ENCODE measurements at places on chromosomes 6 and 20.
A peak's percentile ranks its signal among the peaks of the same experiment; 100 is the strongest.

DNA sequence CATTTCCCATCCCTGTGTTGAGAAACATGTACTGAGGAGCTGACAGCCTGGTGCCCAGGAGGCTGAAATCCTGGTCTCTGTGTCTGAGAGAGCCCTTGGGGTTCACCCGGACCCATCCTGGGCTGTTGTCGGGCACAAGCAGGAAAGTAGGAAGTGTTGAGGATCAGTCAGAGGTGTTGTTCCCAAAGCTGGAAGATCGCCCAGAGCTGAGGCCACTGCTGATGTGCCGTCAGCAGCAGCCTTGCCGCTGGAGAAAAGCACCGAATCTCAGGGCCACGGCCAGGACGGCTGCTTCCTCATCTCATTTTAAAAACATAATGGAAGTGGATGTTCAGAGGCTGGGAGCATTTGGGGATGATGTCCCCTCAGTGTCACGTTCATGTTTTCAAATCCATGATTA, 218.5 kb downstream of the UST start:
- DNase-seq, result no peak

DNA sequence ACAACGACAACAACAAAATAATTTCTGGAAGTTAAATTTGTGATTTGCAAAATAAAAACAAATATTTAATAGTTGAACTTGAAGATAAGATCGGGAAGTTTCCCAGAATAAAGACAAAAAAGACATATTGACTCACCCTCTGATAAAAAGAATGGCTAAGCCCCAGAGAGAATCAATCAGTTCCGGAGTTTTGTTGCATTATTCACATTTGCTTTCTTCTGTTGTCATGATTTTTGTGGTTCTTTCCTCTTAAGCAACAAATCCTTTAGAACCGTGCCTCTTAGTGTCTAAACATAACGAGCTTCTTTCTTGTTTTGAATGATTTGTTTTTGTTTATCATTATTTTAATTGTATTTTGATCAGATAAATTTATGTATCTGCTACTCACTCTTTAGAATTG, 337.7 kb upstream of the PRND start:
- DNase-seq, result no peak

DNA sequence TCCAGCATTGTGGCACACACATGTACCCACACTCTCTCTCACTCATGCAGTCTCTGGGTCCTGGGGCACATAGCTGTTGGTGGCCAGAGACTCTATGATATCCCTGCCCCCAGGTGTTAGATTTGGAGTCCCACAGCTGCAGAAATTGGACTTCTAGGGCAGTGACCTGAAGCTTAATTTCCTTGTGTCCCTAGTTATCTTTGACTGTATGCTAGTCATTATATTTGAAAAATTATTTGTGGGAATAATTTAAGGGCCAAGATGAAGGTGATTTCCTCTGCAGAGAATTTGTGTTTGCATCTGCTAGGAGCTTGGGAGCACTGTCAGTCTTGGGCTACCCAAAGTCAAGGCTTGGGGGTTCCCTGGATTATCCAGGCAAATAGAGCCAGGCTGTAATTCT, 50.1 kb downstream of the ZBTB9 start:
- no peak for DNase-seq

DNA sequence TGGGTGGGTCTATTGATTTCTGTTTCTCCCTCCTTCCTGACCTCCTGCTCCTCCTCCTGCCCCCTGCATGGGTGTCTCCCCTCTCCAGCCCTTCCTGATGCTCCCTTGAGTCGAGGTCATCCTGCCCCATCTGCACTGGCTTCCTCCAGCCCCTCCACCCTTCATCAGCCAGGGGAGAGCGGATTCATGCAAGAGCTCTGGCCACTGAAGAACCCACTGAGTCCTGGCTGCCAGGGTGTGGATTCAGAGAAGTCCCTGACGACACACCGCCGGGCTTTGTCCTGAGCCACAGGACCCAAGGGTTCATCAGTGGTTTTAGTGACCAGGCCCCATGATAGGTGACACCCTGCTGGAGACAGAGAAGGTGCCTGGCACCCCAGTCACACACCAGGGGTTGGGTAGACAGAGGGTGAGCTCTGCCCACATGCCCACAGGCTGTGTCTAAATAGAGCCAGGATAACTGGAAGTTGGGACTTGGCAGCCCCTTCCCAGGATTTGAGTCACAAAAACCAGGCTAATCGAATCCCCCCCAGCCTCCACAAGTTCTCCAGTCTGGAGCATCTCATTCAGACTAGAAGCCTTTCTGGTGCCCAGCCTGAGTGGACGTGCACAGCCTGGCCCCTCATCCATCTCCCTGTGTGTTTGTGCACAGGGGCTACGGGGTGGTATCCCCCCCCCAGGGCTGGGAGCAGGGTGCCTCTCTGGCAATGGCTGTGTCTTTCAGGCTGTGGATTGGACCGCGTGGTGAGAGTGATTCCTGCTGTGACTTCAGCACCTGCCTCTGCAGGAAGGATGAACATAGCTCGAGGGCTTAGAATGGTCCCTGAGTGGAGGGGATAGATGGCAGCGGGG, 1.2 kb downstream of the GFRA4 start:
- DNase-seq, result no peak

- DNase-seq, result no peak
Observed at GRCh38 chr20:35508493-35509218, 20.8 kb downstream of the C20orf173 start.

- DNase-seq, result no peak
Observed at GRCh38 chr6:14499841-14500240, 382.3 kb downstream of the CD83 start.

DNA sequence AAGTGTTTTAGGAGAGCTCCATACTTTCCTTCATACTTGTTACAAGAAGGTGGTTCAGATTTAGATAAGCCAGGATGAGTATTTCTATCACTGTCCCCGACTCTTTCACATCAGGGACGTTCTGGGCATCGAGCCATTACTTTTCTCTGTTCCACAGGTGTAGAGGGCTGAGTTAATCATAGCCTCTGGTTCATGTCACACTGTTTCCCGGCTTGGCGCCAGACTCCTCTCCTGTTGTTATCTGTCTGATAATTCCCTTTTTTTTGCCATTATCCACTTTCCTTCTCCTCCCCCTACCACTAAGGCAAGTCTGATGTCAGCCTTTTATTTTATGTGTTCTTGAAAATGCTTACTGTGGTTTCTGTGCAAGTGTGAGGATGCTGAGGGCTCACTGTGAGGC, 593.4 kb downstream of the UTRN start:
- DNase-seq, result no peak

DNA sequence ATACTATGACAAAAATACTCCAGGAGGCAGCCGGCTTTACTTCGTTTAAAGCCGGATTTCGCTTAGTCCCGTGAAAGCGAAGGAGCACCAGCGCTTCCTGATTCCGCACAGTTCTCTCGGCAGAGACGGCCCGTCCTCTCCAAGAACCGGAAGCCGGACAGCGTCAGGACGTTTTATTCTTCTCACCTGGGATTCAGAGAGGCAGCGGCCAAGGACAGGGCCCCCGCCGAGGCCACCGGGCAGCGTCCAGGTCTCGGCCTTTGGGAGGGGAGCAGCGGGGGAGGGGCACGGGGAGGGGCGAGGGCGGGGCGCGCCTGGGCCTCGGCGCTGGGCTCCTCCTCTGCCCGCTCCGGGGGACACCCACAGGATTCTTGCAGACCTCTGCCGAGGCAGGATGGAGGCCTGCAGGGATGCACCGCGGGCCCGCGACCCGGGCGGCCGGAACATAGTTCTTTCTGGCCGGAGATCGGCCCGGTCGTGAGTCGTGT, 2.8 kb upstream of the DIDO1 start:
- no peak for DNase-seq

DNA sequence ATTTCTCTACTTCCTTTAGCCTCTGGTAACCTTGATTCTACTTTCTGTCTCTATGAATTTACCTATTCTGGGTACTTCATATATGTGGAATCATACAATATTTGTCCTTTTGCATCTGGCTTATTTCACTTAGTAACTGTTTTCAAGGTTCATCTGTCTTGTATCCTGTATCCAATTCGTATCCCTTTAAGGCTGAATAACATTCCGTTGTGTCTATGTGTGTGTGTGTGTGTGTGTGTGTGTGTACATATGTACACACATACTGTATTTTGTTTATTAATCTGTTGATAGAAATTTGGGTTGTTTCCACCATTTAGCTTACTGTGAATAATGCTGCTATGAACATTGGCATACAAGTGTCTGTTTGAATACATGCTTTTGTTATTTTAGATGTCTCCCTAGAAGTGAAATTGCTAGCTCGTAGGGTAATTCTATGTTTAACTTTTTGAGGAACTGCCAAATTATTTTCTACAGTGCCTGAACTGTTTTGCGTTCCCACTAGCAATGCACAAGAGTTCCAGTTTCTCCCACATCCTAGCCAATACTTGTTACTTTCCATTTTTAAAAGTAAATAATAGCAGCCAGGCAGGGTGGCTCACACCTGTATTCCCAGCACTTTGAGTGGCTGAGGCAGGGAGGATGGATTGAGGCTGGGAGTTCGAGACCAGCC, 17.7 kb downstream of the SENP6 start:
- DNase-seq, result no peak

GRCh38 chr6:122749451-122750050, 30.0 kb upstream of the FABP7 start:
- no peak for DNase-seq

DNA sequence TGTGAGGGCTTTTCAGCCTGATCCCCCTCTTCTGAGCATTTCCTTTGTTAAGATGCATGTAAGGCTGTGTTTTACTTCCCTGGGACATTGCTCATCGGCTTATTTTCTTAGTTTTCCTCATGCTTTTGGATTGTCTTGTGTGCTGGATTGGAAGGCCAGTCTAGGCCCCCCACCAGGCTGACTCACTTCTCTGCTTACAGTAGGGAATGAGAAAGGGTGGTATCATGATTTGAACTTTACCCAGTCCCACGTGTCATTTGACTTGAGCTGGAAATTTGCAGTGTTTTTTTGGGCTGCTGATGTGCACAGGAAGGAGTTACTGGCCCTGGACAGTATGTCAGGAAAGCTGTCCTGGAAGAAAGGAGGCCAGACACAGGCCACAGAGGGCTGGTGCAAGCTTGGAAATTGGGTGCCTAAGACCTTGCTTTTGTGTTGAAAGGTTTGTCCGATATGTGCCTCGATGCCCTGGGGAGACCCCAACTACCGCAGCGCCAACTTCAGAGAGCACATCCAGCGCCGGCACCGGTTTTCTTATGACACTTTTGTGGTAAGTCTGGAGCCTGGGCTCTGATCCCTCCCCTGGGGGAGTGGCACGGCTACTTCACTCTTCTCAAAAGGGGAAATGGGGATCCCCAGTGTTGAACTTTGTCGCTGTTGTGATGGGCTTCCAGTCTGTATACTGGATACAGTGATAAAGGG, 12.8 kb downstream of the RNF114 start:
- DNase-seq, result no peak

- DNase-seq, result no peak
Observed at GRCh38 chr6:159172091-159172491, 2.9 kb downstream of the FNDC1 start.

- no peak for DNase-seq
Observed at GRCh38 chr20:142290-142689, at the start of gene DEFB126. TSS of gene DEFB126 (plus strand) at chr20:142590. CDS start at chr20:142629, 39 bp downstream.

- no peak for DNase-seq
Observed at GRCh38 chr6:80541181-80541580, 434.7 kb downstream of the BCKDHB start.

GRCh38 chr6:13436399-13437217, 50.8 kb downstream of the GFOD1 start:
- DNase-seq, result no peak

GRCh38 chr20:11090751-11091150, 417.0 kb upstream of the JAG1 start:
- DNase-seq, result no peak

- peak; percentile 74 for DNase-seq
Observed at GRCh38 chr20:1392693-1393506, at the start of gene FKBP1A. TSS of gene FKBP1A (minus strand) at chr20:1393054. CDS start at chr20:1392998, 56 bp downstream.

DNA sequence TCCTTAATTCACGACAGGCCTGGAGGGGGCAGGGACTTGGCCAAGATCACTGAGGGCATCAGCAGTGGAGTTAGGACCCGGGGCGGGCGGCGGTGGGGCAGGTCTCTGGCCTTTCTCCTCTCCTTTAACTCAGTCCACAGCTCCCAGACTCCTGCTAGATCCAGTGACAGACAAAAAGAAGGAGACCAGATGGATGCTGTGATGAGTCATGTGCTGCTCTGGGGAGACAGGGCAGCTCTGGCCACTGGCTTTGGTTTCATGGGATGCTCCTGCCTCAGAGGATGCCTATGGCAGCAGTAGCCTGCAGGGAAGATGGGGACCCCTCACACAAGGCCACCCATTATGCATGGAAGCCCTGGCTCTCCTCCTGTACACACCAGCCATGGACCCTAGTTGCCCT, 20.5 kb downstream of the EPB41L1 start:
- no peak for DNase-seq

DNA sequence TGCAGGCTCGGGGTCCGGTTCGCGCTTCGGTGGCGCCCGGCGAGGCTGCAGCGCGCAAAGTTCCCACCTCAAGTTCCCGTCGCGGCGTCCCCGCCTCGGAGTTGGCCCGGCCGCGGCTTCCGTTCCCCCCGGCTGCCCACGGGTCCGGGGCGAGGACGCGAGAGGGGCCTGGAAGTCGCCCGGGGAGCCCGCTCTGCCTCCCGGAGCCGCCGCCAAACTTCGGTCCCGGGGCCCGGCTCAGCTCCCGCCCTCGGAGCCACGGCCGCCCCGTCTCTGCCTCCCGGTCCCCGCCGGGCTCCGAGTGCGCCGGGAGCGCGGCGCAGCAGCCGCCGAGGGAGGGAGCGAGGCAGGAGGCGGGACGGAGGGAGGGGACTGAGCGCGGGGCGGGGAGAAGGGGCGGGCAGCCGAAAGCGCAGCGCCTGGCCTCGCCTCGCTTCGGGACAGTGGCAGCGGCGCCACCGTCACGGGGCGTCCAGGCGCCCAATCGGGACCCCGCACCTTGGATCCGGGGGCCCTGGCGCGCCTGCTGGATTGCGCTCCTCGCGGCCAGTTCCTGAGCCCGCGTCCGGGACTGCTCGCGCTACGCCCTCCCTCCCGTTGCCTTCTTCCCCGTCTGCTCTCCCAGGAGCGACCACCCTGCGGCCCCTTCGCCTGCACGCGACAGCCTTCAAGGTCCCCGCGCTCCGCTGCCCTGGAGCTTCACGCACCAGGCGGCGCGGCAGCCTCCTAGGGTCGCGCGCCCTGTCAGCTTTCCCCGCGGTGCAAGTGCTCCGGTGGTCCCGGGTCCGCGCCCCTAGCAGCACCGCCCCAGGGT, at the start of gene KCNG1:
Gene KCNG1, minus strand, starts transcription at position 305 of the 814 bp plus-strand sequence. CDS start 12,769 bp downstream, outside the sequence.
- DNase-seq, result no peak

- peak; percentile 51 for DNase-seq
Observed at GRCh38 chr20:56368351-56369134, 9.8 kb downstream of the FAM210B start.

DNA sequence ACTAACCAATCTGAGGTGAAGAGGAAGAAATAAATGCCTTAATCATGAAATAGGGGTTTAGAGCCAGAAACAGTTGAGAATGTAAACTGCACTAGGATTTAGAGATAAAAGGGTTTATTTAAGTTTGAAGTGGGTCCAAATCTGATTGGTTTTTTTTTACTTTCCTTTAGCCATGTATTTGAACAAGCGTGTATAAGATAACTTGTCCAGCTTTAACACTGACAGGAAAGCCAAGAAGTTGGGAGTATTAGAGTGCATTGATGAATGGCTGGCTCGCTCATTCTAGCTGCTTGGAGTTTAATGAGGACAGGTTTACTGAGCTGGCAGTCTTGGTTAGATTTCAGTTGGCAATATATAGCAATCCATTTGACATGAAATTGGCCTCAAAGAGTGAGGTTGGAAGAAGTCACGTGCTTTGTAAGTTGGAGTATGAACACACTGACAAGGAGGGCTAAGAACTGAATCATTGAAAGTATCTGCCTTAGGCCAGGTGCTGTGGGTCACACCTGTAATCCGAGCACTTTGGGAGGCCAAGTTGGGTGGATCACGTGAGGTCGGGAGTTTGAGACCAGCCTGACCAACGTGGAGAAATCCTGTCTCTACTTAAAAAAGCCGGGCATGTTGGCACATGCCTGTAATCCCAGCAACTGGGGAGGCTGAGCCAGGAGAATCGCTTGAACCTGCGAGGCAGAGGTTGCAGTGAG, 13.7 kb downstream of the SRSF3 start:
- DNase-seq, result no peak

Data from hippocampal formation (tissue), 2 donors.